ENCODE measurements at places on chromosomes 13 and 19. TPM values are rescaled to one million over a fixed set of nuclear protein-coding genes. Genes with fewer than 3 reads are reported as not detected.

DNA sequence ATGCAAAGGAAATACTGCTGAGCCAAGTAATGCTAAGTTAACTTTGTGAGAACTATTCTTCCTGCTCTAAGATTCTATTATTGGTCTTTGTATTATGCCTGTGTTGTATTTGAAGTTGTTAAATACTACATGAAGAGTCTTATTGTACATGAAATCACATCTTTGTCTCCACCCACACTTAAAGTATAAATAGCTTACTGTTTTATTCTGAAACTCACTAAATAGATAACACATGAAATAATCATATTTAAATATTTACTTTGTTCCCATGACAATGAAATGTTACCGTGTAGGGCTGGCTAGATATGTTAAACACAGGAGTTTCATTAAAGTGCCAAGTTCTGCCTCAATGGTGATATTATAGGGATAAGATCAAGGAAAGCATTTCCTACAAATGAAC lies 562.1 kb upstream of the ATXN8OS start:
- no peak for DNase-seq

DNA sequence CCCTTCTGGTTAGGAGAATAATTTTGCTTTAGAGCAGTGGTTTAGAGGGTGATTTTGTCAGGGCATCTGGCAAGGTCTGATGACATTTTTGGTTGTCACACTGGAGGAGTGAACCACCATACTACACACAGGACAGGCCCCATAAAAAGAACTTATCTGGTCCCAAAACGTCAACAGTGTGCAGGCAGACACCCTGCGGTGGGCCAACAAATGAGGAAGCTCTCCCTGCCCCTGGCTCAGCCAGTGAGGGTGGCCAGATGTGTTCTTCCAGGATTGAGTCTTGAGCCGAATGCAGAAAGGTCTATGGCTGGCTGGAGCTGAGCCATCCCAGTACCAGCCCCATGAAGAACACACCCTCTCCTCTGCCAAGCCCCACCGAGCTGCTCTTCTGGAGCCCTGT lies 149.2 kb downstream of the MIPEP start:
- DNase-seq: no peak

DNA sequence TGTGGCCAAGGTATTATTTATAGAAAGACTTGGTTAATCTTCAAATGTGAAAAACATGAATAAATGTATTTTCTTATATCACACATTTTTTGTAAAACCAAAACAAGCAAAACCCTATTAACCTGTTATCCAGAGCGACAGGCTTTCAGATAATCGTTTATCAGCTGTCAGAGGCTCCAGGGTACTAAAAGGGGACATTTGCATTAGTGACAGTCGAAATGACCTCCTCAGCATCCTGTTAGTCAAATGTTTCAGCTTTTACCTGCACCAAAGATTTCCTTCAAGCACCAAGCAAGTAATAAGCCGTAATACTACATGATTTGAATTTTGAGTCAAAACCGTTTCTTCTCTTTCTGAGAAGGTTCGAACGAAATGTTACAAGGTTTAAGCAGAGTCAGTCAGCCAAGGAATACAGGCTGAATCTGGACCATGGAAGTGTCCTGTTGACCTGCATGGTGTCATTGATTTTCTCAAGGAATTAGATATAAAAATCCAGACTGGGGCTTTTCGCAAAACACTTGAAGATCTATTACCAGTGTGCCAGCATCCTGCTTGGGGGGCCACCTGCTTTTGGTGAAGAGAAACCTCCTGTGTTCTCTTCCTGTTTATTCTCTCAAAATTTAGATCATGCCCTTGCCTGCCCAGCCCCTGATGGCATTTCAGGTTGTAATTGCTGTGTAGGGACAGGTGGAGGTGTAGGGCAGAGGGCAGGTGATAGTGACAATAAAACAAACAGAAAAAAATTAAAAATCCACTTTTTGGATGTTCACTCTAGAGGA lies 11.3 kb upstream of the RFC3 start:
- DNase-seq: no peak

DNA sequence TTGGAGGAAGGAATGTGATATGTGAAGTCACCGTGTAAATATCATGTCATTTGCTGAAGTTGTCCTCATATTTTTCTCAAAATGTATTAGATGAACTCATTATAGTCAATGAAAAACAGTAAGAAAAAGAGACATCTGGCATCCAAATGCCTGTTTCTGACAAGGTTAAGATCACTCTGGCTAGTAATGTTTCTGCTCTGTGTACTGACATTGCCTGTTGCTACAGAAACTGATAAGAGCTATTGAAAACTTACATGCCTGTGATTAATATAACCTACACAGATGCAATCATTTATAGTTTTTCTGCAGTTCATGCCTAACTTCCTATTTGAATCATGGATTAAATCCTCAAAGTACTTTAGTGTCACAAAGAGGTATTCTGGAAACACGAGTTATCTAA lies 249.8 kb downstream of the NBEA start:
- DNase-seq: no peak

GRCh38 chr13:113883921-113884804 lies 20.3 kb upstream of the GAS6 start:
- no peak for DNase-seq

DNA sequence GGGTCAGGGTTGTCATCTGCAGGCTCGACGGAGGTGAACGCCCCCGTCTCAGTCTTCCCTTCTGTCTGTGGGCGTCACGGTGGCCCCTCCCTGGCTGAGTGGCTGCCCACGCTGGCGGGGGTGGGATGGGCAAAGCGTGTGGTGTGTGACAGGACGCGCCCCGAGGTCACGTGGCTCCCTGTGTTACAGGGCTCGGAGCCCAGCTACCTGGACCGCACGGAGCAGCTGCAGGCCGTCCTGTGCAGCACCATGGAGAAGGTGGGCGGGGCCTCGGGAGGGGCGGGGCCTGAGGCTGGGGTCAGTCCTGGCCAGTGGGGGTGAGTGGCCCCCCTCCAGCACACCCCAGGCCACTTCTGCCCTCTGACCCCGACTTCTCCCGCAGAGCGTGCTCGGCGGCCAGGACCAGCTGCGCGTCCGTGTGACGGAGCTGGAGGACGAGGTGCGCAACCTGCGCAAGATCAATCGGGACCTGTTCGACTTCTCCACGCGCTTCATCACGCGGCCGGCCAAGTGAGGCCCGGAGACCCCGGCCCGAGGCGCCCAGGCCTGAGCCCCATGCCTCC lies 6.3 kb upstream of the GRIN3B start:
- no peak for DNase-seq

- no peak for DNase-seq
Measured at GRCh38 chr19:15974856-15975255, 26.0 kb downstream of the OR10H4 start.

DNA sequence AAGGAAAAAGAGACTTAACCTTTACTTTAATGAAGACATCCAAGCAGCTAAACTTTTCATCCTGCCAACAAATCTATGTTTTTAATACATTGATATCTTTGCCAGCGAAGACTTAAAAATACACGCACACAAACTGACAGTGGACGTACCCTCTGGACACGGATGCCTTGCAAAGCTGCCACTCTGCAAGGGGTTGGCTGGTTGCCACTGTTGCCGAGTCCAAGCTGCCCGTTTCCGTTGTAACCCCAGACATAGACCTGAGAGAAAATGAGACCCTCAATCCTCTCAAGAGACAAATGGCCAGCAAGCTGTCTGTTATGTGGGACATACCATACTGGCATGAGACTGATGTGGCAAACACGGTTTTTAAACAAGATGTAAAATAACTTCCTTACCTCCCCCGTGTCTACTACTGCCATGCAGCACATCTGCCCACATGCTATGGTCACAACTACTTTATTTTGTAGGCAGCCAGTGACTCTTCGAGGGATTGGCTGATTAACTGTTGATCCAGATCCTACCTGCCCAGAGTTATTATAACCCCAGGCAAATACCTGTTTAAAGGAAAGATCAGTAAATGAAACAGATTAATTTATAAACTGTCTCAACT lies 21.2 kb downstream of the RCBTB2 start:
- no peak for DNase-seq

- peak; percentile 70 for DNase-seq
Measured at GRCh38 chr13:113584870-113585671, 518 bp downstream of the TFDP1 start.

DNA sequence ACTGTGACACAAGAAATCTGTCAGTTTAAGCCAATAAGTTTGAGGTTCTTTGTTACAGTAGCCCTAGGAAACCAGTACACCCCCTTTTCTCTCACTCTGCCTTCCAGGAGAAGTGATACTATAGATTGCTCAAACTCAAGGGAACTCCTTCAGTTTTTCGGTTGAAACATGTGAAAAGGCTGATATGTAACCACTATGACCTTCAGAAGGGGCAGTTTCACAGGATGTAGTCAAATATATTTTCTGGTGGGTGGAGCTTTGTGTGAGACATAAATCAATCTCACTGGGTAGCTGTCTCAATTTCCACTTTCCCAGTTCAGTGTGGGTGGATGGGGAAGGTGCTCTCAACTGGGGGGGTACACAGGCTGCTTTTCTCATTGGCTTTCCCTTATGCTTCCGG lies 41.7 kb downstream of the HTR2A start:
- no peak for DNase-seq

The PDS5B gene
- total RNA-seq: 14.9 TPM

The SSC5D gene
- not detected for total RNA-seq
